ENCODE measurements at places on chromosomes 2 and 18. TPM values are rescaled to one million over a fixed set of nuclear protein-coding genes. Genes with fewer than 3 reads are reported as not detected.

NLRC4 gene
- 0.63 TPM for total RNA-seq

CPS1 gene
- total RNA-seq, result 2.0 TPM

ATP5MC3 gene
- 127 TPM for total RNA-seq

EGR4 gene
- total RNA-seq, result not detected

UGP2 gene
- 163 TPM for total RNA-seq

ADNP2 gene
- 17.1 TPM for total RNA-seq

ECEL1 gene
- 1.4 TPM for total RNA-seq

GRCh38 chr2:209868271-209868994 lies 96.8 kb downstream of the UNC80 start:
- H3K4me1 ChIP-seq, result no peaks in the 10 kb centered on the region
- peaks cover 6% of the 10 kb centered on the region for H3K27me3 ChIP-seq
- H3K4me3 ChIP-seq, result no peak overlapping the region

GRCh38 chr2:157804355-157804754 lies 71.8 kb downstream of the ACVR1 start:
- H3K4me1 ChIP-seq, result peaks cover 17% of the 10 kb centered on the region
- no peak overlapping the region for H3K27ac ChIP-seq
- no peak for DNase-seq
- no peaks in the 10 kb centered on the region for H3K36me3 ChIP-seq

- H3K27me3 ChIP-seq, result no peaks in the 10 kb centered on the region
- no peak overlapping the region for H3K4me3 ChIP-seq
- DNase-seq, result no peak
Measured at GRCh38 chr2:53715568-53715967, 52.0 kb upstream of the CHAC2 start.

DNA sequence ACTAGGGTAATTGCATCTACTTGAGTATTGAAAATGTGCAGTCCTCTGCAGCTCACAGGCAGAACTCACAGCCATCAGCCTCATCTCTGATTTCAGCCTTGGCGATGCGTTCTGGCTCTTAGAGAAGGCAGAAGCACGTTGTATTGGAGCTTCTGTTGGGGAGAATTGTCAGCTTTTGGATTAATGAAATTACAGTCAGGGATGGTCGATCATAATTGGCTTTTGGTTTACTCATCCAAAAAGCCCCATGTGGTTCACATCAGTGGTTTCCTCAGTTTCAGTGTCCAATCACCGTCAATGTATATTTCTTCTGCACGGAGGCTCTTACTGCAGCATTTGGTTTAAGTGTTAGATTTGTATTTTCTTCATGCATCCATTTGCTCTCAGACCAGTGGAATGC lies 218.5 kb upstream of the SOX11 start:
- no peaks in the 10 kb centered on the region for H3K27me3 ChIP-seq
- H3K4me1 ChIP-seq, result no peaks in the 10 kb centered on the region
- H3K27ac ChIP-seq, result no peak overlapping the region
- H3K36me3 ChIP-seq, result no peaks in the 10 kb centered on the region
- H3K4me3 ChIP-seq, result no peak overlapping the region

DNA sequence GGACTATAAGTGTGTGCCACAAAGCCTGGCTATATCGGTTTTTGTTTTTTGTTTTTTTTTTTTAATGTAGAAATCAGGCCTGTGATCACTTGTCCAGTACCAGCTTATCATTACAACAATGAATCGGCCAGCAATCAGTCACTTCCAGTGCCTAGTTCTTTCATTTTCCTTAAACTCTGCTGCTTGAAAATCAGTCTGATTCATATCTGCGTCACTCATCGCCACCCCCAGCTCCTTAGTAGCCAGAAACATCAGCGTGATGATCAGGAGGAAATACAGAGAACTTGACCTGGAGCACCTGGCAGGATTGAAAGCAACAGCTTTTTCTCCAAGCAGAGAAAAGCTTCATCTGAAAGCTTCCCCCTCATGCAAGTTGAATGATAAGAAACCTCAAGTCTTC lies 75.4 kb downstream of the SPTBN1 start:
- peak overlapping the region; percentile 40 for H3K27ac ChIP-seq
- H3K27me3 ChIP-seq, result no peaks in the 10 kb centered on the region
- H3K36me3 ChIP-seq, result peaks cover 68% of the 10 kb centered on the region
- H3K4me3 ChIP-seq, result no peak overlapping the region

GRCh38 chr2:179340678-179341077 lies 76.0 kb upstream of the SESTD1 start:
- peaks cover 14% of the 10 kb centered on the region for H3K4me1 ChIP-seq
- no peaks in the 10 kb centered on the region for H3K36me3 ChIP-seq
- DNase-seq, result no peak
- H3K27ac ChIP-seq, result peak overlapping the region; percentile 81
- H3K4me3 ChIP-seq, result no peak overlapping the region
- no peaks in the 10 kb centered on the region for H3K27me3 ChIP-seq

- H3K36me3 ChIP-seq, result no peaks in the 10 kb centered on the region
- H3K27ac ChIP-seq, result no peak overlapping the region
- no peak for DNase-seq
- no peak overlapping the region for H3K4me3 ChIP-seq
- H3K27me3 ChIP-seq, result no peaks in the 10 kb centered on the region
Measured at GRCh38 chr18:76252880-76253279, 242.2 kb downstream of the ZNF516 start.

- no peak overlapping the region for H3K4me3 ChIP-seq
- no peak overlapping the region for H3K27ac ChIP-seq
- no peaks in the 10 kb centered on the region for H3K27me3 ChIP-seq
- no peak for DNase-seq
- H3K4me1 ChIP-seq, result no peaks in the 10 kb centered on the region
- H3K36me3 ChIP-seq, result no peaks in the 10 kb centered on the region
Measured at GRCh38 chr2:137770166-137770565, 194.1 kb upstream of the HNMT start.

- H3K4me3 ChIP-seq, result no peak overlapping the region
- H3K27ac ChIP-seq, result peak overlapping the region; percentile 32
- no peaks in the 10 kb centered on the region for H3K27me3 ChIP-seq
- peaks cover 16% of the 10 kb centered on the region for H3K4me1 ChIP-seq
Measured at GRCh38 chr2:71385012-71385411, 53.4 kb downstream of the ZNF638 start.

- DNase-seq, result no peak
- peaks cover 20% of the 10 kb centered on the region for H3K4me1 ChIP-seq
- no peak overlapping the region for H3K27ac ChIP-seq
- no peaks in the 10 kb centered on the region for H3K27me3 ChIP-seq
- H3K4me3 ChIP-seq, result no peak overlapping the region
Measured at GRCh38 chr2:12299431-12299830, 417.3 kb upstream of the TRIB2 start.

DNA sequence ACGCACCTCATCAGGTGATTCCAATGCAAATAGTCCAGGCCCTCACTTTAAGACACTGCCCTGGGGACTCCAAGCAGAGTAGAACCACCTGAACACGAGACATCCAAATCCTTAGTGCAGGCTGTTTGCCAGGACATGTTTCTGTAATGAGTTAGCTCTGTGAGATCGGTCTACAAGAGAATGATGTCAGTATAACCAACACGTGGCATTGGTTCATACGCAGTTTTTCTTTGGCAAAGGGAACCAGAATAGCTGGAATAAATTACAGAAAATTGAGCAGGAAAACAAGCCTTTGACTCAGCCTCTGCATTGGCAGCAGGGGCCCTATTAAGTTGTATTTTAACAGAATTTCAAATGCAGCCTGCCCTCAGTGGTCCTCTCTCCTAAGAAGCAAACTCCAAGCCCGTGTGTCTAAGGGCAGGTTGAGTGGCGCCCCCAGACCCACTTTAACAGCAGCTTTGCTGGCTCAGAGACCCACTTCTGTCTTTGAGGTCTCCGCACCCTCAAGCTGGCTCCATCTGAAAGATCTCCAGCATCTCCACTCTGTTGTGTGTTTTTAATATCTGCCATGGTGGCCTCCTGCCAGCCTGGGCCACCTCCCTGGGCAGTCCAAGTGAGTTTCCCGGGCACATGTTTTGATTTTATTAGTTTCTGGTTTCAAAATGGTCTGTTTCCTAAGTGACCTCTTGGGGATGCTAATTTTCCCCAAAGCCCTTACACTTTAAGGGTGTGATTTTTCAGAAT lies 61.3 kb downstream of the ALPK2 start:
- H3K27ac ChIP-seq, result no peak overlapping the region
- H3K36me3 ChIP-seq, result no peaks in the 10 kb centered on the region
- no peak overlapping the region for H3K4me3 ChIP-seq
- no peaks in the 10 kb centered on the region for H3K27me3 ChIP-seq
- H3K4me1 ChIP-seq, result peaks cover 4% of the 10 kb centered on the region

DNA sequence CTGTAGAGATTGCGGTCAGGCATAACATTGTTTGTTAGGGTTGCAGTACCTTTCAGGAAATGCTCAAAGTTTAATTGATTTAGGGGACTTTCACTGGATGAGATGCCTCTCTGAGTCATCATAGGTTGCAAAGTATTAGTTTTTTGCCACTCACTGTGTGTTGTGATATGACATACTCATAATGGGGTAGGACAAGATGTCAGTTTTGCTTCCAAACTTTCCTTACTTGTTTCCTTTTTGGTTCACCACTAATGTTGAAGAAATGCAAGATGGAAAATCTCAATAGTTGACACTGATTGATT lies 35.0 kb upstream of the PTH2R start:
- H3K4me3 ChIP-seq, result no peak overlapping the region
- H3K36me3 ChIP-seq, result no peaks in the 10 kb centered on the region
- DNase-seq, result no peak
- no peak overlapping the region for H3K27ac ChIP-seq
- no peaks in the 10 kb centered on the region for H3K27me3 ChIP-seq

DNA sequence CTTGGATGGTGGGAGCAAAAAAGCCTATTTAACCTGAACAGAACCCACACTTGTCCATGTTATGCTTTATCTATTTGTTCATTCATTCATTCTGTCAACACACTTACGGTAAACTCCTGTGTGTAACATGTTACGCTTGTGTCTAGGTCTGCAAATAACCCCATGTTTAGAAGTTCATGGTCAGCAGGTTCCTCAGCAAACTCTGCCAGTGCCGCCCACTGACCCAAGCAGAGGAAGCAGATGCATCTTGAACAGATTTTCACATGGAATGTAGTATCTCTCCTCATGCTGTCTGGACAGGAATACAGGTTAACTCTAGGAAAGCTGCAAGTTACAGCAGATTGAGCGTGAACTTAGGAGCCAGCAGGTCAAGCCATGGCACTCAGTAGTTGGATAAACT lies 213.7 kb upstream of the COPS8 start:
- no peaks in the 10 kb centered on the region for H3K27me3 ChIP-seq
- no peaks in the 10 kb centered on the region for H3K36me3 ChIP-seq
- DNase-seq, result peak; percentile 57

DNA sequence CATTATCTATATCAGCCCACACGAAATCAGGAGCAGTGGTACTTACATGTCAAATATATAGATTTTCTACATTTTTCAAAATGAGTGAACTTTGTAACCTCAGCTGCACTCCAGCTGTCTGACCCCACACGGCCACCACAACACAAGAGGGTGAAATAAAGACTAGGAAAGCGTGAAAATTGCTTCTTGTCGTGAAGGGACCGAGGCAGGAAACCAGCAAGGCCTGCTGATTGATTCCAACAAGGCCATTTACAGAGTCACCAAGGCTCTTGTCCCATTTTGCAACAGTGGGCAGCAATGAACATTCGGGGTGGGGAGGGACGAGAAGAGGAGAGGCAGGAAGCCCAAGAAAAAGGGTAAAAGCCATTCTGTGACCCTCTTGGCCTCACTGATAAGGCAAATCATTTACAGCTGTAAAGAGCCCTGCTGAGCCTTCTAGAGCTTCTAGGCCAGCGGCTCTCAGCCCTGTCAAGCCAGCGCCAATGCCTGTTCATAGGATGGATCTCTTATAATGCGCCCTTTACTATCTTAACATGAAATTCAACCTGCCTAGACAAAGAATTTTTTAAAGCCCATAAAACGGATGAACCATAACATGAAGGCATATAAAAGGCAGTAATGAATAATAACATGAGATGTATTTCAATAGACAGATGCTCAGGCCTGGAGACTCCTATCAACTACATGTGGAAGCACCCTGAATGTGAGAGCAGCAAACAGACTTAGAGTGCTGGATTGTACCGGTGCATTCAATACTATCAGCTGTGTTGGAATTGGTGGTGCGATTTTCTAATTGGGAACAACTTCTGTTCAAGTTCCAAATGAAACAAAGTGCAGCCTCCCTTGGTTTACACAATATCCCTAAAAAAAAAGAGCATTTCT lies 269.0 kb downstream of the CDCA7 start:
- no peaks in the 10 kb centered on the region for H3K27me3 ChIP-seq
- no peaks in the 10 kb centered on the region for H3K36me3 ChIP-seq
- no peaks in the 10 kb centered on the region for H3K4me1 ChIP-seq
- no peak overlapping the region for H3K27ac ChIP-seq
- H3K4me3 ChIP-seq, result no peak overlapping the region
